Panc1 (cell line): ENCODE measurements at places on chromosomes 12 and 14.

- no peak overlapping the region for H3K4me3 ChIP-seq
- H3K36me3 ChIP-seq = no peaks in the 10 kb centered on the region
- no peak overlapping the region for H3K27ac ChIP-seq
These were observed 638.4 kb downstream of the FLRT2 start for GRCh38 chr14:86168371-86168770.

GRCh38 chr12:104863296-104863948 is 94.7 kb downstream of the SLC41A2 start:
- no peak for DNase-seq
- no peak overlapping the region for H3K27ac ChIP-seq
- H3K36me3 ChIP-seq = no peaks in the 10 kb centered on the region
- H3K4me1 ChIP-seq = no peaks in the 10 kb centered on the region
- H3K27me3 ChIP-seq = no peaks in the 10 kb centered on the region

DNA sequence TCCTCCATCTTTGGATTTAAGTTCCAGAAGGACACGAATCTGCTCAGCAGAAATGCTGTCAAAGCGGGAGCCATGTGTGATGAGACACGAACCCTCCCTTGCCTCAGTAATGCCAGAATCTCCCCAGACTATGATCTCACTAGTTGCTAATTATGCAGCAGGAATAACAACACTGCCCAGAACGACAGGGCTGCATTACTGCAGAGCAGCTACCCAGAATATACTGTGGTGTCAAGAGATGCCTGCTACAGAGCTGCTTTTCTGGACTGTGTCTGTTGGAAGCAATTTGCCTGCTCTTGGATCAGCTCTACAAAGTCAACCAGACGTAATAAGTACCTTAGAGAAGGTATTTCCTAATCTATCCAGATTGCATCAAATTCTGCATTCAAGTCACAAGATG is 5.5 kb downstream of the CSRNP2 start:
- H3K4me3 ChIP-seq = no peak overlapping the region
- DNase-seq = no peak
- H3K27ac ChIP-seq = no peak overlapping the region
- H3K4me1 ChIP-seq = peaks cover 9% of the 10 kb centered on the region
- H3K36me3 ChIP-seq = peaks cover 2% of the 10 kb centered on the region; the same call in 1 of the 2 replicates
- H3K27me3 ChIP-seq = no peaks in the 10 kb centered on the region

DNA sequence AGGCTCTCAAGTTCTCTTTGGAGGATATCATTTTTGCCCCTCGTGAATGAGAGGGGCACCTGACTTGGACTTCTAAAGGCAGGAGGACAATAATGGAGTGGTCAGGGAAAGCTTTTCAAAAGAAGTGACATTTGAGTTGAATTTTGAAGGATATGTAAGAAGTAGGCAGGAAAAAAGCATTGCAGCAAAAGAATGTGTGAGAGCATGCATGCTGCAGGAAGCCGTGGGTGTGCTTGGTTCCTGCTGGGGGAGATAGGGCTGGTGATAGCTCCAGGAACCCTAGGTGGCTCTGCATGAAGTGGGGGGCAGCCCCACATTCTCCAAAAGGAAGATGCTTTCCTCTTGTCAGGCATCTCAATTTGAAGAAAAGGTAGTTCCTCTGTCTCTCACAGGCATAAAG is 23.1 kb downstream of the ACVR1B start:
- H3K27ac ChIP-seq = no peak overlapping the region
- no peak overlapping the region for H3K4me3 ChIP-seq
- H3K36me3 ChIP-seq = no peaks in the 10 kb centered on the region

DNA sequence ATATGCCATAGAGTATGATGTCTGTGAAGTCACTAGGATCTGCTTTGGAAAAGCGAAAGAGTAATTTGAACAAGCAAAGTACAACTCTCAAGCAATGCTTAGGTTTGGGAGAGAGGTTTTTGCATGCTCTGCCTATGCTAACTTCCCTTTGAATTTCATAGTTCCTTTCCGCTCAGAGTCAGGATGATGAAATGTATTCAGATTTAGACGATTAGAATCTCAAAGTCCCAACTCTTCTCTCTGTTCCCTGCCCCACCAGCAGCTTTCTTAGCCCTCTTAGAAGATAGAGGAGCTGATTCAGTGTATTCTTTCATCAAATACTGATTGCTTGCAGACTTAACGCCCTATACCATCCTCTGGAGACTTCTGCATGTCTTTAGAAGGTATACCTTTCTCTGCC is 11.5 kb downstream of the RAB5B start:
- no peak overlapping the region for H3K27ac ChIP-seq
- peaks cover 1% of the 10 kb centered on the region for H3K36me3 ChIP-seq
- H3K4me3 ChIP-seq = no peak overlapping the region
- no peaks in the 10 kb centered on the region for H3K27me3 ChIP-seq
- DNase-seq = no peak

DNA sequence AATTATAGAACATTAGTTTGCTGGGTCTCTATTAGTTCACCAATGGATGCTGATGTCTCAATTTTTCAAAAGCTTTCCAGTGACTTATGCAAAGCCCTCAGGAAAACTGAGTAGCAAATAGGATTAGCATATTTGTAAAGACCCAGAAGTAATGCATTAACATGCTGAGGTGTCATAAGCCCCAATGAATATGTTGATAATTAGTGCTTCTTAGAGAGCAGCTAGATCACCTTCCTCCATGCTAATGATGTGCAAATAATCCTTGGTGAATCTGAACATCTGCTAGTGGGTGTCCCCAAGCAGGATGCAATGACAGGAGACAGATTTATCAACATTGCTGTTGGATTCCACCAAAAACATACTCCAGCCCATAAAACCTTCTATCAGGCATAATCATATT is 19.0 kb downstream of the IFNG start:
- no peaks in the 10 kb centered on the region for H3K4me1 ChIP-seq
- no peak overlapping the region for H3K4me3 ChIP-seq
- DNase-seq = no peak

GRCh38 chr12:12007001-12007712 is 63.6 kb upstream of the BCL2L14 start:
- no peaks in the 10 kb centered on the region for H3K4me1 ChIP-seq
- H3K27ac ChIP-seq = no peak overlapping the region
- H3K36me3 ChIP-seq = no peaks in the 10 kb centered on the region
- no peak overlapping the region for H3K4me3 ChIP-seq

DNA sequence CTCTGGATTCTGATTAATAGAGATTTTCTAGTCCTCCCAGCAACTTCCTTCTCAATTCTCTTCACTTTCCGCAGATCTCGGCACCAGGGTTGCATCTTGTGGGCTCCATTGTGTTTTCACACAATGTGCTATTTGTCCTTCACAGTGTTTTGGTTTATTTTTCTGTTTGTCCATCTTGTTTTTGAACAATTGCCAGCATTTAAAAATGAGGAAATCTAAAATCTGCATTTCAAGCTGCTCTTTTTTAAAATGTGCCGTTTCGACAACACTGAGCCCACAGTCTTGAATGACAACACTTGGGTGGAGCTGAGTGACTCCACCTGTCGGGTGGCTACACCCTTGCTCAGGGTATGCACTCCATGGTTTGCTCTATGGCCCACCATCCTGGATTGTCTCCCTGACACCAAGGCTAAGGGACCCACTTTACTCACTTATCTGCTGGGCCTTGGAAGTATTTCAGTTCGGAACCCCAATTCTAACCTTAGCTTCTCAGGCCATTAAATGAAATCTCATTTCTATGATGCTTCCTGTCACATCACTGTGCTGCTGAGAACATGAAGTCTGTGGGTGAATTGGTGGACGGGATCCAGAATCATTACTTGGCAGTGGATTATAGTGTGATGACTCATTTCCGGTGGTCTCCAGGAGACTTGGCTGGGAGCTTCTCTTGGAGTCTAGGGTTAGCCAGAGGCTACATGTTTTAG is 3.4 kb upstream of the MYRFL start:
- peak; percentile 17 for DNase-seq
- peaks cover 4% of the 10 kb centered on the region for H3K4me1 ChIP-seq
- no peaks in the 10 kb centered on the region; the same call in 1 of the 2 replicates for H3K27me3 ChIP-seq
- H3K27ac ChIP-seq = no peak overlapping the region
- H3K36me3 ChIP-seq = no peaks in the 10 kb centered on the region

DNA sequence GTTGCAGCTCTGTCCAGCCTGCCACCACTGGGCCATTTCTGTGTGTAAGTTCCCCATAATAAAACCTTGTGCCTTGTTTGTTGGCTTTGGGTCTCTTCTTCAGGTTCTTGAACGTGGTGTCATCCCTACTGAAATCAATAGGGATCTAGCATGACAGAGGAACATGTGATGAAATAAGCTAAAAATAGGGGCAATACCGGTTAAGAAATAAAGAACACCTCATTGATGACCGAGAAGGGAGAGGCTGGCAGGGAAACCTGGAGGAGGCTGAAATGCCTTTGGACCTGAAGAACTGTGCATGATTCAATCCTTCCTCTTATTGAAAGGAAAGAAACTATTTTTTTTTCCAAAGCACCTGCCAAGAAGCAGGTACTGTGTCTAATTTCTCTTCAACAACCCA is 172.3 kb downstream of the PPM1H start:
- H3K27me3 ChIP-seq = no peaks in the 10 kb centered on the region
- H3K4me1 ChIP-seq = no peaks in the 10 kb centered on the region; the same call in 1 of the 2 replicates
- H3K36me3 ChIP-seq = no peaks in the 10 kb centered on the region
- H3K4me3 ChIP-seq = no peak overlapping the region

GRCh38 chr14:52906141-52906601 is 44.7 kb downstream of the FERMT2 start:
- no peak overlapping the region for H3K4me3 ChIP-seq
- H3K27ac ChIP-seq = no peak overlapping the region
- no peaks in the 10 kb centered on the region for H3K36me3 ChIP-seq
- H3K27me3 ChIP-seq = no peaks in the 10 kb centered on the region
- peaks cover 6% of the 10 kb centered on the region; the same call in 1 of the 2 replicates for H3K4me1 ChIP-seq
- DNase-seq = peak; percentile 84

DNA sequence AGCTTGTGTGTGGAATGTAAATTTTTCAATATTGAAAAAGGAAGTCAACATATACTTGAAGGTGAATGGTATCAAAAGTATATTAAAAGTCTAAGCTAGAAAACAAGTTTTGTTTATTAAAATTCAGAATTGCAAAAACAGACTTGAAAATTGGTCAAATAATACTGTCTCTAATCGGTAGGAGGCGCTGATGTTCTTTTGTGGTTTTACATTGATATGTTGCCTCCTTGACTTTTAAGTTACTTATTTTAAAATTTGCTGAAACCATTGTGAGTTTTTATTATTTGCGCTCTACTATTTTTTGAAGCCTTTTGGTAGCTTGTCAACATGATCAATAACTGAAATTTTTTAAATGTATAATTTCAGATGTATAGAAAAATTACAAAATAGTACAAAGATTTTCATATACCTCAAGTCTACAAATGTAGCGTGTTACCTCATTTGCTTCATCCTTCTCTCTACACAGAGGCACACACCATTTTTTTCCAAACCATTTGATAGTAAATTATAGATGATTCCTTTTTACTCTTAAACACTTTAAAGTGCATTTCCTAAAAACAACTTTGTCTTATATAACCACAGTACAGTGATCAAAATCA is 6.9 kb downstream of the RTRAF start:
- no peak overlapping the region for H3K27ac ChIP-seq
- no peak overlapping the region for H3K4me3 ChIP-seq
- no peak for DNase-seq
- peaks cover 42% of the 10 kb centered on the region for H3K36me3 ChIP-seq

GRCh38 chr12:67419810-67420209 is 150.7 kb downstream of the CAND1 start:
- H3K27me3 ChIP-seq = 0 out of 2 replicates have a peak, but pooled peaks cover 3% of the 10 kb centered on the region
- no peak overlapping the region for H3K4me3 ChIP-seq
- H3K4me1 ChIP-seq = no peaks in the 10 kb centered on the region

- no peak overlapping the region for H3K27ac ChIP-seq
- H3K36me3 ChIP-seq = no peaks in the 10 kb centered on the region
- no peaks in the 10 kb centered on the region for H3K27me3 ChIP-seq
- no peak for DNase-seq
- H3K4me3 ChIP-seq = no peak overlapping the region
- H3K4me1 ChIP-seq = no peaks in the 10 kb centered on the region
These were observed 63.3 kb upstream of the TBX3 start for GRCh38 chr12:114747012-114747858.

DNA sequence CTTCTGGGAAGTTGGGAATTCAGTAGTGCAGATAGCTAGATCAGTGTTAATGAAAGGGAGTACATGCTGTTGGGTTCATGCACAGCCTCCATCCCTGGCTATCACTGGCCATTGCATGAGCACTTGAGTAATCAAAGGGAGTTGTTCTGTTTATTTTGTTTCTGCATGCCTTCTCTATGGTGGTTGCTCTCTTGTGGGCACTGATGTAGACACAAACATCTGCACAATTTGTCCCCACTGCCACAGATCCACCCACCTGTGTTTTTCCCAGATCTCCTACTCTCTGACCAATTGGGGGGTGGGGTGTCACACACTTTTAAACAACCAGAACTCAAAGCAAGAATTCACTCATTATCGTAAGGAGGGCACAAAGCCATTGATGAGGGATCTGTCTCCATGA is 89.7 kb upstream of the DHRS4 start:
- H3K27me3 ChIP-seq = no peaks in the 10 kb centered on the region
- no peak for DNase-seq
- no peak overlapping the region for H3K4me3 ChIP-seq
- no peaks in the 10 kb centered on the region for H3K4me1 ChIP-seq

DNA sequence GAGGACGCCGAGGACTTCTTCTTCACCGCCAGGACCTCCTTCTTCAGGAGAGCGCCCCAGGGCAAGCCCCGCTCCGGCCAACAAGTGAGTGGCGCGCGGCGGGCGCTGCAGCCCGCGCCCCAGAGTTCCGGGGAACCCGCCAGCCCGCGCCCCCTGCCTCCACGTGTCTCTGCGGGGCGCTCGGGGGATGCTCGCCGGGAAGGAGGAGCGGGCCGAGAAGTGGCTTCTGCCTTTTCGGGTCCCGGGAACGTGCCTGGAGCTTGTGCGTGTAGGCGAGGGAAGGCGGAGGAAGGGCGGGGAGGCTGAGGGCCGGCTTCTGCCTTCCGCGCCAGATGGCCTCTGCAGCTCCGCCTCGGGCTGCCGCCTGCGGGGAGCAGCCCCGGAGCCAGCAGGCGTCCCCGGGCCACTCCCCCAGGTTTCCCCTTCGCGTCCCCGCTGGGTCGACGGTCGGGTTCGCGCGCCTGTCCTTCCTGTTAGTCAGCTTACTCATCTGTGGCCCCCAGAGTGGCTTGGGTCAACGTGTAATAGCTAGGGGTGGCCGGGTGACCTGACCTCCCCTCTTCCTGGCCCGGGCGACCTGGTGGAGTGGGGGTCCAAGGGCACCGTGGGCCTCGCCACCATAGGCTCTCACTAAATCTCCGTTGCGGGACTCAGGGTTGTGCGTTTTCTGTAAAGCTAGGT is 505 bp downstream of the RASSF3 start:
- no peak for DNase-seq
- H3K36me3 ChIP-seq = peaks cover 8% of the 10 kb centered on the region
- no peaks in the 10 kb centered on the region for H3K27me3 ChIP-seq

- no peak for DNase-seq
- H3K4me1 ChIP-seq = peaks cover 33% of the 10 kb centered on the region
- no peak overlapping the region for H3K4me3 ChIP-seq
- H3K36me3 ChIP-seq = no peaks in the 10 kb centered on the region
- H3K27me3 ChIP-seq = no peaks in the 10 kb centered on the region
- H3K27ac ChIP-seq = peak overlapping the region; percentile 76
These were observed 129.0 kb upstream of the MED13L start for GRCh38 chr12:116406529-116406928.
